ENCODE measurements at places on chromosomes 4 and X.

DNA sequence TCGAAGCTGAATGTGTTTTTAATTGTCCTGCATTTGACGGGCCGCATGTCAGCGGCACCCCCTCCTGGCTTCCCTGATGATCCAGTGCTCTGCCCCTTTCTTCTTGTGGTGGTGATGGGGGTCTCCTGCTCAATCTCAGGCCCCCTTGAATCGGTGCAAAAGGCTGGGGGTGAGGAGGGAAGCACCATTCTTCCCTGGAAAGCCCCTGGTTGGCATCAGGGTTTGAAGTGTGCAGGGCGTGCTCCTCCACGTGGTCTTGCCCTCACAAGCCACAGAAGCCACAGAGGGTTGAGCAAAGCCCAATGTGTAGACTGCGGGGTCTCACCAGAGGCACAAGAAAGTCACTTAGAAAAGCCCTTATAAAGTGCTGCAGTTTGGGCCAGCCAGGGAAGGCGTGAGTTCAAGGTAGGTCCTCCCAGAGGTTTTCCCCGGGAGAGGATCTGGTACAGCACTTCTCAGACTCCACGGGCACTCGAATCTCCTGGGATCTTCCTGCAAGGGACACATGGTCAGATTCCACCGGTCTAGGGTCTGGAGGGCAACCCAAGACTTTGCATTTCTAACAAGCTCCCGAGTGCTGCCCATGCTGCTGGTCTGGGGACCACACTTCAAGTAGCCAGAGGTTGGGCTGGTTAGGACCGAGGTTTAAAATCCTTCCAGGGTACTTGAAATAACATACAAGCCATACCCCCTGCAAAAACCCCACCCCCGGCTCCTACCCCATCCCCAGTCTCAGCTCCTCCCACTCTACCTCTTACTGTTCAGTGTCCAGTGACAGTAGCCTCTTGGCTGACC is 35.1 kb downstream of the PSAPL1 start:
- no peak for DNase-seq

DNA sequence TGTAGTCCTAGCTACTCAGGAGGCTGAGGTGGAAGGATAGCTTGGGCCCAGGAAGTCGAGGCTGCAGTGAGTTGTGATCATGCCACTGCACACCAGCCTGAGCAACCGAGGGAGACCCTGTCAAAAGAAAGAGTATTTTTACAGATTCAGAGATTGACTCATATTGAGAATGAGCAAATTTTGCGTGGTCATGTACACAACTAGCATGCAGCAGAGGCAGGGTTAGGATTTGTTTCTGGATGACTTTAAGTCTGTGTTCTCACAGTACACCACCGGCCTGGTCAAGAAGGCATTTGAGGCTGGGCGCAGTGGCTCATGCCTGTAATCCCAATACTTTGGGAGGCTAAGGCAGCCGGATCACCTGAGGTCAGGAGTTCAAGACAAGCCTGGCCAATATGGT is 44.8 kb upstream of the CBR4 start:
- DNase-seq: peak; percentile 51

DNA sequence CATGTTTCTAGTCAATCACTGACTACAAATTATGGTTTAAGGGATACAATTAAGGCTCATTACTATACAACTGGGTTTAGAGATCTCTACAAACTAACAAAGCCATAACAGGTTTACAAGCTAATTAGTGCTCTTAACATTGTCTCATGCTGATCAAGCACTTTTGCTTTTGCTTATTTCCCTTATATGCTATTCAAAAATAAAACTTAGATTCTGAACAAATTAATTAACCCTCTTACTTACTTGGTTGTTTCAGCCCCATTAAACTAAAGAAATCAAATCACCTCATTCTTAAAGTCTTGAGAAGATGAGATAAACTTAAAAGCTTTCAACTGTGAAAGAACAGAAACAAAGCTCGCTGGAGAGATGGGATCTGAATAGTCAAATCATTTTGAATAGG is 2024.5 kb upstream of the ADGRL3 start:
- no peak for DNase-seq

GRCh38 chrX:17496407-17496806 is 121.4 kb downstream of the NHS start:
- DNase-seq: no peak

DNA sequence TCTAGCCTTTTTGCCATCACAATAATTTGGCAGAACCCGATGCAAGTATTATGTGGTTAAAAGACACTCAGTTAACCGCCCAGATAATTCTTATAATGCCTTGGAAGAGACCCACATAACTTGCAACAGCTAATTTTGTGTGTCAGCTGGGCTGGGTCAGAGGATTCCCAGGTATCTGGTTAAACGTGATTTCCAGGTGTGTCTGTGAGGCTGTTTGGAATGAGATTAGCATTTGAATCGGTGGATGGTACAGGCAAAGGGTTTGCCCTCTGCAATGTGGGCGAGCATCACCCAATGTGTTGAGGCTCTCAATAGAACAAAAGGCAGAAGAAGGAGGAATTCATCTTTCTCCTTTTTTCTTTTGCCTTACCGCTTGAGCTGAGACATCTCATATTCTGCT is 314.2 kb upstream of the PUDP start:
- no peak for DNase-seq

DNA sequence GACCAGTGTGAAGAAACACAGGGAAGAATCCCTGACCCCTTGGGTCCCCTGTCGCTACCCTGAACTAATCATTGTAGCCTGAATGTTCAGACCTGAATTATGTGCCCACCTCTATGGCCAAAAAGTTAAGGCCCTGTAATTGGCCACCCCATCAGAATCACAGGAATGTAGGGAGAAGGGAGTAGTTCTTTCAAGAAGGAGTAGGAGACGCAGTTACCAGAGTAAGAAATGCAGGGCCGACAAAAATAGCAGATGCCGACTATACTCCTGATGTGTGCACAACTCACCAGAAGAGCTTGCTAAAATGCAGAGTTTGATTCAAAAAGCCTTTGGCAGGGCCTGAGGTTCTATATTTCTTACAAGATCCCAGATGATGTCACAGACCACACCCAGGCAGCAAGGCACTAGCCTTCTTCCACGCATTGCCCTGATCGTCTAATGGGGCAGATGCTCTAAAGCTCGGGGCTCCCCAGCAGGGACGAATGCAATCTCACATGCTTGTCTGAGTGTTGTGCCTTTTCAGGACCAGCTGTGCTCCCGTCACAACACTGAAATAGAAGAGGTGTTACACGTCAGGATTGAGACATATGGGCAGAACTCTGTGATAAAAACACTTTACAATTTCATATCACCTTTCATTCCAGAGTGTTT is 161.0 kb upstream of the FAM241A start:
- DNase-seq: no peak

GRCh38 chr4:156377036-156377710 is 423.5 kb upstream of the CTSO start:
- DNase-seq: no peak

GRCh38 chr4:12242354-12242753 is 813.7 kb upstream of the HS3ST1 start:
- no peak for DNase-seq

GRCh38 chr4:153065276-153065675 is 129.2 kb downstream of the FHDC1 start:
- no peak for DNase-seq

- DNase-seq: peak; percentile 16
These were observed 620 bp downstream of the ANAPC10 start for GRCh38 chr4:145097331-145097820.

DNA sequence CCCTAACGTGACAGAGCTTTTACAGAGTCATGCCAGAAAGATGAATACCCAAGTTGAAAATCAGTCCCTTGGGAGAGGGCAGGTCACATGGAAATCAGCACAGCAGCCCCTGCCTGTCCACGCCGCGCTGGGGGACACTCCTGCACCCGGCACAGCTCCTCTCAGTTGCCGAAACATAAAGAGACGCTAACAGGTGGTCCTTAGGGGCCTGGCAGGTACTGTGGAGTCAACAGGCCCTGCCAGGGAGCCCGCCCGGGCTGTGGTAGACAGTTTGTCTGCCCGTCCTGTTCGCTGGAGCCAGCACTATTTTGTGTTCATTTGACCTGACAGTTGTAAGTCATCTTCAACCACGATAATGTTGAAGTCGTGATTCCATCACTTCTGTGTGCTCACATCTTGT is 30.5 kb downstream of the NELFA start:
- no peak for DNase-seq

DNA sequence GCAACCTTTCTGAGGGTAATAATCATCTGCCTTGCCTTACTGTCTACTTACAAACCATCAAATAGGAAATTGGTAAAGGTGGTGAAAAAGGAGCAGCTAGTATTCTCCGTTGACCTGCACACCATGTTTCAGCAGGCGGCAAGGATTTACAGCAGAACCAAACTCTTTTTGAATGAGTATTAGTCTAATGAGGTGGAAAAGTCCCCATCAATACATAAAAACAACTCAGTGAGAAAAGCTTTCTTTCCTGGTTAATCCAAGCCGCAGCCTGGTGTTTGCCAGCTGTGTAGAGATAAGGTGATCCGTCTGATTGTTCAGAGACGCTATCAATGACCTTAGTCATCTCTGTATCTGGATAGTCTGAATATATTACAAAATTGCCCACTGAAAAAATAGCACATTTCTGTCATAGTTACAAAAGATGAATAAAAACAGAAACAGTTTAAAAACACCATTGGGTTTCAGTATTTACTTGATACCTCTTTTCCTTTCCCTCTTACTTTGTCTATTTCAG is 110.4 kb upstream of the TBC1D9 start:
- no peak for DNase-seq

- DNase-seq: no peak
These were observed 9.3 kb upstream of the ALG13 start for GRCh38 chrX:111671668-111672067.

GRCh38 chrX:103607364-103608305 is at the start of gene TCEAL3:
Gene TCEAL3, plus strand, starts transcription at chrX:103607963. Its CDS starts 1,102 bp downstream, at chrX:103609065.
- DNase-seq: peak; percentile 18

GRCh38 chr4:156322592-156322991 is 368.9 kb upstream of the CTSO start:
- no peak for DNase-seq

DNA sequence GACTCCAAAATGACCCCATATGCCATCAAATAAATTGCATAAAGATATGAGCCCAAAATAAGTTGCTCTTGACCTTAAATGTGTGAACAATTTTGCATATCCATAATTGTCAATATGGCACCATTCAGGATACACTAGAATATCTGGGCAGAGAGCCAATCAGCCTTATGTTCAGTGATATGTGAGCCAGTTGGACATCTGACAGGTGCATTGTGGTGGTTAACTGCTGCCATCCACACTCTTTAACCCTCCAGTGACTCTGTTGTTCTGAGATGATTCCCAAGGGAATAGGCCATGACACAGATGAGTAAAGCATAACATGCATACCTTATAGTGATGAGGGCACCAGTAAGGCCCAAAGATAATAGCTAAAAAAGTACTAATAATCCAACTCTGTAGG is 500.1 kb downstream of the PCDH18 start:
- DNase-seq: no peak

DNA sequence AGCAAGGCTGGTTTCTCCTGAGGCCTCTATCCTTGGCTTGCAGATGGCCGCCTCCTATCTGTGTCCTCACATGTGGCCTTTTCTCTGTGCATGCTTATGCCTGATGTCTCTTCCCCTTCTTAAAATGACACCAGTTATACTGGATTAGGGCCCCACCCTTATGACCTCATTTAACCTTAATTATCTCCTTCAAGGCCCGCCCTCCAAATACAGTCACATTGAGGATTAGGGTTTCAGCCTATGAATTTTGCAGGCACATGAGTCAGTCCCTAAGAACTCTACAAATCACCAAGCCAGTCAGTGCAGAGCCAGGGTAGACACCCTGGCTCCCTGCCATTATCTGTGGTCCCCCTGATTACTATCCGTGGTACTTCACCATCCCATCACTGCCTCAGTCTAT is 51.6 kb downstream of the MAML3 start:
- no peak for DNase-seq

Measured in GM12865 (cell line).